NK-92 treated with Interleukin-12 subunit alpha and Interleukin-12 subunit beta, amount 100 ng/mL, for 24 hours (cell line): ENCODE measurements at places on chromosomes 13 and 19.
A peak's percentile ranks its signal among the peaks of the same experiment; 100 is the strongest.

DNA sequence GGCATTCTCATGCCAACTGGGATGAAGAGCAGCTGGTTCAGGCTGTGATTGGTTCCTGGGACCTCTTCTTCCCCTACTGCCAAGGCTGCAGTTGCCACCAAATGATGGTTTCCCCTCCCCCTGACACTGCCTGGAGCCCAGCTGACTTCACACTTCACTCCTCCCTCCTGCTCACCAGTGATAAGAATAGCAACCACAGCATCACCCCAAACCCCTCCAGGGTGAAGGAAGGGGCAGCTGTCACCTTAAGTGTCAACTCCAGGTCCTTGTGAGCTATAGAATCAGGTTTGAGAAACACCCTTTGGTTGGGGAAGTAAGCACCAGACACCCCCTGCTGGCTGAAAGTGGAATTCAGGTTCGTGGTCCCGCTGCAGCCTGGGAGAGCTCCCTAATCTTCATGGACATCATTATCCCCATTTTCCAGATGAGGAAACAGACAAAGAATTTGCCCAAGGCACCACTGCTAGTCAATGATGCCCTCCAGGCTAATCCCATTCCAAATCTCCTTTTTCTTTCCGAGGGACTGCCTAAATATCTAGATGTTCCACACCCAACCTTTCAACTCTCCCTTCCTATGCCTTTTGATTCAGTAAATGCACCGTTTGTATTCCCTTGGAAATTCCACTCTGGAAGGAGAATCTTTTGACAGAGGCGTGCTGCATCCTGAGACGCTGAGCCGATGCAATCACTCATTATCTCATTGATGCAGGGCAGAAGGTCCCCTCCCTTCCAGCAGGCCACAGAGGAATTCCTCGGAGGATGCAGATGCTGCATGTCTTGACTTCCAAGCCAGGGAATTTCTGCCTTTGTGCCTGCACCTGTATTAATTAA, 50.6 kb upstream of the UQCRFS1 start:
- DNase-seq: peak; percentile 58

DNA sequence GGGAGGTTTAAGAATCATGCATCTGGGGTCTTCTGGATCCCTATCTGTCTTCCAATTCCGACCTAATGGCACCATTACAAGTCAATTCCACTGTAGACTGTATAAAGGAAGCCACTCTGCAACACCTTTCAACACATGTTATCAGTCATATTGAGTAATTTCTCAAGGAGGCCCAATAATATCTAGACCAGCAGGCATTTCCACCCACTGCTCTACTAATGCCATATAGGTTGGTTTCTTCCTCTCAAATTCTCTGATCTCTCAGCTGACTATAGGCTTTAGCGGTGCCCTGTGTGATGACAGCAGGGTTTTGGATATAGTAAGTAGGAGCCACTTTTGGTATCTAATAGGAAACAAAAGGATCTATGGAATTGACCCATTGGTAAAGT, 12.4 kb upstream of the ITM2B start:
- no peak for DNase-seq

DNA sequence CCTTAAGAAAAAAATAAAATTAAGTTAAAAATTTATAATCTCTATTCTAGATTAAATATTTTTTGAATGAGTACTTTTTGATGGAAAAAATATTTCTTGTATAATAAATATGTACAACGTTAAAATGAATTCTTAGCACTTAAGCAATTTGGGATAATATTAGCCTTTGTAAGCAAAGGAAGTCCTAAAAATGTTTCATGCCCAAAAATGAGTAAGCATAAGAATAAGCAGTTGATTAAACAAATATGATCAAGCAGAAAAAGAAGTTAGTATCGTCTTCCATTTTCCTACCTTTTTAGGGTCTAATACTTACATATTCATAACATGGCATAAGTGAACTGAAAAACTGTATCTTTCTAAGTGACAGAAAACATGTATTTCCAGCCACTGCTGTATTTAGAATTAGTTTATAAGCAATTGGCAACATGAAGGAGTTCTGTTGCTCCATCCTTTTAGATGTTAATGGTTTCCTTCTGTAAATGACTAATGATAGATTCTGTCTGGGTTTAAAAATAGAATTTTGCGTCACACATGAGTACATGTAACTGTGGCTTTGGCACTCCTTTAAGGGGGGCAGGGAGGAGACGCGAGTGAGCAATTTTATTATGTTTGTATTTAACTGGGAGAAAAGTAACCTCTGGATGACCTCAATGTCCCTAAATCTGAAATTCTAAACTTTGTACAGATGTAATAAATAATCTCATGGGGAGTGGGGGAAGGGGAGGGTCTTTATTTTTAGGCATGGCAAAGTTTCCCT, 237.4 kb downstream of the RGCC start:
- DNase-seq: no peak

GRCh38 chr13:33497146-33497845, 211.7 kb upstream of the STARD13 start:
- DNase-seq: no peak

GRCh38 chr13:28470296-28470695, 24.6 kb downstream of the FLT1 start:
- DNase-seq: no peak

DNA sequence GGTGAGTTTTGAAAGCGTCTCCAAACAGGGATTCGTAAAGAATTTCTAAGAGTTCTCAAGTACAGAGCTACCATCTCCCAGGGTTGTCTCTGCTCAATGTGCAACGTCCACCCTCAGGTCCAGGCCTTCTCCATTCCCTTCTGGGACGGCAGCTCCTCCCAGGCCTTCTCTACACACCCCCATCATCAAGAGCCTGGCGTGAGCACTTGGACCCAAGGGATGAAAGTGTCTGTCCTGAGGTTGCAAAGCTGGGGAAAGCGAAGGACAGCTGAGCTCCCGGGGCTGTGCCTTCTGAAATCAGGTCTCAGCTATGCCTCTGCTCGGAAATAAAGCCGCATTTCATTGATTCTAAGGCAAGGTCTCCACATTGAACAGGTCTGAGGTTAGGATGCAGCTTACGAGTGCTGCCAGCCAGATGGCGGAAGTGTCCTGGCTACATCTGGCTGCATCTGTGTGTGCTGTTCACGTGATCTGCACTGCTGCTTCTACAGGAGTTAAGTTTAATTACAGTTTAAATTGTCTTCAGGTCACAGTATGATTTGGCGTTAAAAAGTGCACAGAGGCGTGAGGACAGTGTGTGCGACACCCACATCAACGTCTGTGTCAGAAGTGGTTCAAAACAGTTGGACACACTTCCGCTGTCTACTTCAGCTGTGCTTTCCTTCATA, 27.0 kb upstream of the MIER2 start:
- DNase-seq: no peak

DNA sequence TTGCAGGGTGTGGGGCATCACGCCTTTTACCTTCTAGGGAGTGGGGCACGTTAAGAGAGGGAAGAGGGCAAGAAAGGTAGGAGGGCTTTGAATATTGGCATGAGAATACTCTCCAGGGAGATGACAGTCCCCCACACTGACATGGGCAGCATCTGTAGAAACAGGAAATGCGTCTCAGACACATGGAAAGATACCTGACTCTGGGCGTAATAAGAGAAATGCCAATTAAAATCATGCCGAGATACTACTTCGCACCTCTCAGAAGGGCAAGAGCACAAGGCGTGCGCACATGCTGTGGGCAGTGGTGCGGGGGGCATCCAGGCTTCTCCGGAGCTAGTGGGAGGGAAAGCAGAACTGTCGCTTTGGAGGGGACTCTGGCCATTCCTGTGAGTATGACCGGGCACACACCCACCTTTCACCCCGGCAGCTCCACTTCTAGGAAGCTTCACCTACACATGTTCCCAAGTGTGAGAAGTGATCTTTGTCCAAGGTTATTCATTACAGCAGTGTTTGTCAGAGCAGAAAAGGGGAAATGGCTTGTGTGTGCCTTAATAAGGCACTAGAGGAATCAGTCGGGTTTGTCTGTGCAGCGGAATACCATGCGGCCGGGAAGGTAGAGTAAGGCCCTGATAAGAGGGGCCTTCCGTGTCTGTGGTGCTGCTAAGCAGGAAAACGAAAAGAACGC, 99.5 kb downstream of the SIPA1L3 start:
- DNase-seq: no peak

DNA sequence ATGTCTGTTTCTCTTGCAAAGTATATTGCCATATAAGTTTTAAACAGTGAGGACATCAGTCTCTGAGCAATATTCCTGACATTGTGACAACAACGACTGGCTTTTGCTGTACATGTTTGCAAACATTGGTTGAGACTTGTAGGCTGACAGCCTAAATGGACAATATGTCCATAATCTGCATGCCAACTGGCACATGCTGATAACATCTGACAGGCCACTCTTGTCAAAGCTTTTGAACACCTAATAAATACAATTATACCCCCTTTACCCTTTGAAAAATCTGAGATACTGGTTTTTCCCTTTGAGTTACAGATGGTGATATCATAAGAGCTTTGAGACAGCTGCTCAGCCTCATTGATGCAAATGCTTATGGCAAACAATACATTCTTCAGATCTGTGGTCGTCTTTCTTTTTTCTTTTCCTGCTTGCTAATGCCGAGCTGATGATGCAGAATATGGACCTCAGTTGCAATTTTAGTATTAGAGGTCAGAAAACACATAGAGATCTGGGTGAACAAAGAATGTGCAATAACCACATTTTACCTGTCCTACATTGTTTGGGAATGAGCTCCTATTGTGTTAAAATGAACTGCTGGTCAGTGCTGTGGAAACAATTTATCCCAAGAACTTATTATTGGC, 114.9 kb downstream of the RFC3 start:
- DNase-seq: no peak

DNA sequence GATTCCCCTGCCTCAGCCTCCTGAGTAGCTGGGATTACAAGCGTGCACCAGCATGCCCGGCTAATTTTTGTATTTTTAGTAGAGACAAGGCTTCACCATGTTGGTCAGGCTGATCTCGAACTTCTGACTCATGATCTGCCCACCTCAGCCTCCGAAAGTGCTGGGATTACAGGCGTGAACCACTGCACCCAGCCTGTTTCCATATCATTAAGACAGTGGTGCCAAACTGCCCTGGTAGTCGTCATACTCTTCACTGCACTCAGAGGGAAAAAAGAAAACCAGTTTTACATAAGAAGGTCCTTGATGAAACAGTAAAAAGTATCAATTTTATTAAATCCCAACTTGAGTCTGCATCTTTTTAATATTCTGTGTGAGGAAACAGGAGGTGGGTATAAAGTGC, 14.9 kb downstream of the CDADC1 start:
- no peak for DNase-seq

- no peak for DNase-seq
These were observed 25.5 kb upstream of the STARD13 start for GRCh38 chr13:33311040-33311439.

- DNase-seq: no peak
These were observed 102.6 kb upstream of the FNDC3A start for GRCh38 chr13:48873081-48873480.

GRCh38 chr19:55304980-55305379, 20.2 kb downstream of the TMEM150B start:
- DNase-seq: no peak

- DNase-seq: no peak
These were observed 45.2 kb upstream of the AMER2 start for GRCh38 chr13:25217023-25217885.

GRCh38 chr13:28067491-28067890, 32.9 kb downstream of the FLT3 start:
- no peak for DNase-seq

DNA sequence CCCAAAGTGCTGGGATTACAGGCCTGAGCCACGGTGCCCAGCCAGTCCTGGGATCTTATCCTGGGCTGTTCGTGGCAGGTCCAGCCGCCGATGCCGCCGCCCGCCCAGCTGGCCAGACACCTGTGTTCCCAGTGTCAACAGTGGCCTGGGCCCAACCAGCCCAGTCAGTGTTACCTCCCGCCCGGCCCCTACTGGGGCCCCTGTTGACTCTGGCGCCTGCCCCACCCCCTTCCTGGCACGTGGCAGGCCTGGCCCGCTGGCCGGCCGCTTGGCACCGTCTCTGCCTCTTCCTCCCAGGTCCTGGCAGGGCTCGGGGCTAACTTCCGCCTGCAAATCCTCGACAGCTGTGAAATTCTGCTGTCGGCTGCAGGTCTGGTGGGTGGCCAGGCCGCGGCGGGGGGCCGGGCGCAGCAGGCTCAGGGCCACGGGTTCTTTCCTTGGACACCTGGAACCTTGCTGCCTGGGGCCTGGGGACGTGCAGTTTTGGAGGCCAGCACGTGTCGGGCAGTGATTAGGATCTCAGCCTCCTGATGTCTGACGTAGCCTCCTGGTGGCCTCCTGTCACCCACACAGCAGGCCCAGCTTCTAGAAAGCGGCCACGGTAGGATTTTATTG, 9.1 kb downstream of the ARID3A start:
- no peak for DNase-seq

DNA sequence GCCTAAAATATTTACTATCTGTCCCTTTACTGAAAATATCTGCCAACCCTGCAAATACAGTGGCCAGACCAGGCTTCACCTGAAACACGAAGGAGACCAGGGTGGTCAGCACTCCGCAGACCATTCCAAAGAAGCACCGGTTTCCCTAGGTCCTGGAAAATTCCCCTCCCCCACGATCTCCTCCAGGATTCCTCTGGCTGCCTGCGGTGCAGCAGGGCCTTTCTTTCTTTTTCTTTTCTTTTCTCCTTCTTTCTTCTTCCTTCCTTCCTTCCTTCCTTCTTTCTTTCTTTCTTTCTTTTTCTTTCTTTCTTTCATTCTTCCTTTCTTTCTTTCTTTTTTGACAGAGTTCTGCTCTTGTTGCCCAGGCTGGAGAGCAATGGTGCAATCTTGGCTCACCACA, 152.7 kb downstream of the USP12 start:
- DNase-seq: no peak

GRCh38 chr19:3599776-3600187, 6.9 kb downstream of the TBXA2R start:
- no peak for DNase-seq

- no peak for DNase-seq
These were observed 23.8 kb downstream of the SPATA13 start for GRCh38 chr13:24184265-24184841.

DNA sequence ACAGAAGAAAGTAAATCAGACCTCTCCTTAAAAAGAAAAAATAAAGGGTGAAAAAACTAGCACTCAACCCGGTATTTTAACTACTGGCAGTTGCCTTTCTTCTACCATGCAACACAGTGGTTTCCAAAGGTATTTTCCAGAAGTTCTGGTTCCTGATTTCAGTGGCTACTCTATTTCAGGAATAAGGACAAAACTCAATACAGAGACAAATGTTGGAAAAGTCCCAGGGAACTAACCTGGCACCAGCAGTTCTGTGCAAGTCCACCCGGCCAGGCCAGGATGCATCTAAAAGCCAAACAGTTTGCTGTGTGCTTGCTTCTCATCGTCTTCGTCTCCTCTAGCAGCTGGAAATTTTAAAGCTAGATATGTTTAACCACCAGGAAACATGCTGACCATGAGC, 52.5 kb downstream of the FOXO1 start:
- no peak for DNase-seq

DNA sequence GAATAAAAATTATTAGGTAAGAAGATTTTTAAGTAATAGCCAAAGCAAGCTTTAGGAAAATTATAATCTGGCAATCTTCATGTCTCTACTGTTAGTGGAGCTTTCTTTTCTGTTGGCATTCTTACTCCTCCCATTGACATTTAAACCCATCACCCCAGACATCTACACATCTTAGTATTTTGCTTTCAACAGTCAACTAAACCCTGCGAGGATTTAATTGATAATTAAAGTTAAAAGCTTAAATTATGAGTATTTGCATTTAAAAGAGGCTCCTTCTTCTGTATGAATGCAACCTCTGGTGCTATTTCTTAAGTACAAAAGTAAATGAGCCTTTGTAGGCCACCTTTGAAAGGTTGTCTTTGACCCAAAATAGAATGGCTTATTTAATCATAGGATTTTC, 148.1 kb downstream of the DACH1 start:
- DNase-seq: no peak
